ENCODE measurements at places on chromosomes 11 and 22.

GRCh38 chr11:9895006-9895405 lies 231.1 kb downstream of the SWAP70 start:
- DNase-seq: no peak

DNA sequence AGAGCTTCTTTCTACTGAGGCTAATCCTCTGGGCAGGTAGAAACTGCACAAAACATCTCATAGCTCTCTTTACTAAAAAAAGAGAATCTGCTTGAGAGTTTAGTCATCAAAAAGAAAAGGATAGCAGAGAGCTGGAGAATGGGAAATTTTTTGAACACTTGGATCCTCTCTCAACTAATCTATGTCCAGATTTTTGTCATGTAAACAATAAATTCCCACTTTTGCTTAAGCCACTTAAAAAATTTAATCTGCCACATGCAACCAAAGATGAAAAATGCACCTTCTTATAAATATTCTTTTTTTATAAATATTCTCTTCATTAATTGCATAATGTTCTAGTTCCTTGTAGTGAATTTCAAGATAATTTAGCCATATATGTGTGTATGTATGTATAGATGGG lies 10.5 kb downstream of the OR5D16 start:
- no peak for DNase-seq

GRCh38 chr22:45196926-45197605 lies 33.3 kb downstream of the NUP50 start:
- DNase-seq: no peak

DNA sequence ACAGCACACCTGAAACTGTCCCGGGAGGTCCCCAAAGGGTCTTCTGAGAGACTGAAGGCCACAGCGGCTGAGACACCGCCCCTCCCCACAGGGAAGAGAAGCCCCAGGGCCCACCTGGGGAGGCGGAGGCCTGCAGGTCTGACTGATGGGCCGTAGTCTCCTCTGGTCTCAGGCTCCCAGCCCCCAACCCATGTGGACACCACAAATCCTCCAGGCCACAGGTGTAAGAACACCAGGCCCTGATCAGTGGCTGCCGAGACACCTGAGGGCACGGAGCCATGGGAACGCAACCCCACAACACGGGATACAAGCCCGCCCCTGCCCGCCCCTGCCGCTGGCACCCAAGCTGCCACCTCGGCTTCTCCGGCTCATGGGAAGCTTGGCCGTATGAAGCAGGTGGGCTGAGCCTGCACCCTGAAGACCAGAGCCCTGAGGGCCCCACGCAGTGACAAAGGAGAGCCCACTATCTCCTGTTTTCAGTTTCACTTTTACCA lies 46.3 kb downstream of the BRD1 start:
- DNase-seq: no peak

DNA sequence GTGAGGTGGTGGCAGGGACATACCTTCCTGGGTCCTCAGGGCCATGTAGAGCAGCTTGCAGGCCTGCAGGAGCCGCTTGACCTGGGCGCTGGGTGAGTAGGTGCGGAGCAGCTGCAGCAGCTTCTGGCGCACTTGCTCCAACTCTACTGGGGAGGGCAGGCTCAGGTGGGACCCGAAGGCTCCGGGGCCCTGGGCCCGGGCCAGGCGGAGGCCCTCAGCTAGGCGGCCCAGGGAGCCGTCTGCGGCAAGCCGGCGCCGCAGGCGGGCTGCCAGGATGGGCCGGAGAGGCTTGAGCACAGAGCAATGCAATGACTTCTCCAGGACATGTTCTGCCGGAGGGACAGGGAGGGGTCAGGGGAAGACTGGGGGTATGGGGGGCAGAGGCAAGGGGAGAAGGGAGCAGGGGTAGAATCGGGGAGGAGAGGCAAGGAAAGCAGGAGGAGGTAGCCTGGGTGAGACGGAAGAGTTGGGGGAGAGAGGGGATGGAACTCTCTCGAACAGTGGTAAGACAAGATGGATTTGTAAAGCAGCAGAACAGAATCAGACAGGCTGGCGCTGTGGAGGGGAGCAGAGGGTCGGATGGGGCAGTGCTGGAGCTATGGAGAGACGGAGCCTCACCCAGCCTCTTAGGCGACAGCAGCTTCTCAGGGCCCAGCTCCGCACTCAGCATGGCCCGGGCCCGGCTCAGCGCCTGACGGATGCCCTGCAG lies 2.2 kb downstream of the RIN1 start:
- DNase-seq: no peak

DNA sequence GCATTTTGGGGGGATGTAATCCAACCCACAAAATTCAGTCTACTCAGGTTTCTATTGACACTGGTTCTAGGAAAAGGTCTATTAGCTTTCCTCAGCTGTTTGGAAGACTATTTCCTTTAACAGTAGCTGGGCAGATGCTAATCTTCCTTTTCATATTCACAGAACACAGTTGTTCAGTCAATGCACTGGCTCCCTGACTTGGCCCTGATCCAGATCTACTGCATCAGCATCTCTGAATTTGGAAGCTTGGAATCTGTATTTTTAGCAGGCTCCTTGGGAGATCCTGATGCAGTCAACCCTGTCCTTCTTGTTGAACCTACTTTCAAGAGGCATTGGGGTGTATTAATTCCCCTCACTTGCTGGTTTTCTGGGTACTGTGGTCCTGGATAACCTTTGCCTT lies 6.3 kb downstream of the HTATIP2 start:
- DNase-seq: no peak

- no peak for DNase-seq
Observed at GRCh38 chr11:123833095-123833494, 26.9 kb upstream of the OR6M1 start.

DNA sequence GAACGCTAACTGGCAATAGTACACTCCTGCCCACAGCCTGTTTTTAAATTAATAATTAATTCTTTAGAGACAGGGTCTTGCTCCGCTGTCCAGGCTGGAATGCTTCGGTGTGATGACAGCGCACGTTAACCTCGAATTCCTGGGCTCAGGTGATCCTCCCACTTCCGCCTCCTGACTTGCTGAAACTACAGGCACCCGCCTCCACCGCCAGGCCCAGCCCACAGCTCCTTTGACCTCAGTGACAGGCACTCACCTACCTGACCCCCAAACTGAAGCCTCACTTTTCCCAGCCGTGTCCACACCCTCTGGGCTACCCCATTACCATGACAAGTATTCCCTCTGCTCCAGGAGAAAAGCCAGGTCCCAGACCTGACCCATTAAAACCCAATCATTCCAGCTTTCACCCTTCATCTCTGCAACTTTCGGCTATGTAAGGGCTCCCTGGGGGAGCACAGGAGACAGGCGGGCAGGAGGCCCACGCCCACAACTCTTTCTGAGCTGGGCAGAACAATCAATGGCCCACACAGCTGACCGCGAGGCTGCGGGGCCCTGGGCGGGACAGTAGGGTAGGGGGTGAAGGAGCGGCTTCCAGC lies 730 bp downstream of the LMNTD2 start:
- no peak for DNase-seq

GRCh38 chr11:76062733-76063132 lies 143.6 kb downstream of the WNT11 start:
- no peak for DNase-seq

DNA sequence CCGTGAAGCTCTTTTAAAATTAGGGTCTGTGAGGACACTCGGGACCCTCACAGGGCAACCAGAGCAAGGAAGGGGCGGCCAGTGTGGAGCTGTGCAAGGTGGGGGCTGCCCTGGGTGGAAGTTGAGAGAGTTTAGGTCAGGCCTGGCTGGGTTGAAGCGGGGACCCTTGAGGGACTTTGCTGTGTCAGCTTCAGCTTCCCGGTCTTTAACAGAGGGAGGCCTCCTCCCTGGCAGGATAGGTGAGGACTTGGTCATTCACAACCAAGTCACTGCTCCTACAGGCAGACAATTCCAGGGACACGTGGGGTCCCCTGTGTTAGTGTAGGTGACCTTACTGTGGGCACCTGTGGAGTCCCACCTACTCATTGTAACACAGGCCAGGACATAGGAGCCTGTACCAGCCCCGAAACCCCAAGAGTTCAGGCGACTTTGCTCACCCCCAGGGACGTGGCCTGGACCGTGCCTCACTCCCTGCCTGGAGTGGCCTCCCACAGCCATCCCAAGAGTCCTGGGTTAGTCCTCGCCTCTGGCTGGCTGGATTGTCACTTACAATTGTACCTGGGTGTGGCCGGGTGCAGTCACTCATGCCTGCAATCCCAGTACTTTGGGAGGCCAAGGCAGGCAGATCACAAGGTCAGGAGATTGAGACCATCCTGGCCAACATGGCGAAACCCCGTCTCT lies 18.8 kb upstream of the ARHGAP8 start:
- DNase-seq: no peak

DNA sequence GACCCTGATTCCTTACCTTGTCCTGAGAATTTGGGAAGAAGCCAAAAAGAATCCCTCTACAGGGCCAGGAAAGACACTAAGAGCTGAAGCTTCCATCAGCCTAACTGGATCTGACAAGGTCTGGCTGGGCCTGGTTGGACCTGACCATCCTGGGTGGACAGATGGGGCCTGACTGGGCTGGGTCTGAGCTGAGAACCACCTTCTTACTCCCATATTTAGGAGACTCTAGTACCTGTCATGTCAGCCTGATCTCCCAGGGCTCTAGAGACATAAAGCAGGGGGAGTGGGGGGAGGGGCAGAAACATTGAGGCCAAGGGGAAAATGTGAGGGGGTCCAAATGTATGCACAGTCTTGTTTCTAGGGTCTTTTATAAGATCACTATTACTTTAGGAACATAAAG lies 129.9 kb downstream of the BUD13 start:
- DNase-seq: no peak

DNA sequence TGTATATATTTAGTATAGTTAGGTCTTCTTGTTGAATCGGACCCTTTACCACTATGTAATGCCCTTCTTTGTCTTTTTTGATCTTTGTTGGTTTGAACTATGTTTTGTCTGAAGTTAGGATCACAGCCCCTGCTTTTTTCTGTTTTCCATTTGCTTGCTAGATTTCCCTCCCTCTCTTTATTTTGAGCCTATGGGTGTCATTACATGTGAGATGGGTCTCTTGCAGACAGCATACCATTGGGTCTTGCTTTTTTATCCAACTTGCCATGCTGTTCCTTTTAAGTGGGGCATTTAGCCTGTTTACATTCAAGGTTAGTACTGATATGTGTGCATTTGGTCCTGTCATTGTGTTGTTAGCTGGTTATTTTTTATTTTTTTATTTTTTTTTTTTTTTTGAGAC lies 224.6 kb downstream of the INSC start:
- DNase-seq: no peak

- DNase-seq: no peak
Observed at GRCh38 chr22:24066865-24067264, 55.8 kb downstream of the CABIN1 start.

DNA sequence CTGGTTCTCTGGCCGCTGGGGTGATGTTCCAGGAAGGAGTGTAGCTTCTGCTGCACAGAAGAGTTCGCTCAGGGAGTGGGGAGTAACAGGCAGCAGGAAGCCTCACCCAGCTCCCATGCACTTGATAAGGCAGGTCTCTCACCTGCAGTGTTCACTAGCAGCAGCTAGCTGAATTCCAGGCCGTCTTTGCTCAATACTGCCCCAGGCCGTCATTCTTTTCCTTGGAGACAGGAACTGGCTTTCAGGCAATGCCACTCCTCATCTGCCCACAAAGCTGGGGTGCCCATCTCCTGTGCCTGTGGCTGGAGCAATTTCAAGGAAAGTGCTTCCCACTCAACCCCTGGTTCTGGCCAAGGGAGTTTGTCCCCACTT lies 66.1 kb downstream of the ARHGAP42 start:
- no peak for DNase-seq

DNA sequence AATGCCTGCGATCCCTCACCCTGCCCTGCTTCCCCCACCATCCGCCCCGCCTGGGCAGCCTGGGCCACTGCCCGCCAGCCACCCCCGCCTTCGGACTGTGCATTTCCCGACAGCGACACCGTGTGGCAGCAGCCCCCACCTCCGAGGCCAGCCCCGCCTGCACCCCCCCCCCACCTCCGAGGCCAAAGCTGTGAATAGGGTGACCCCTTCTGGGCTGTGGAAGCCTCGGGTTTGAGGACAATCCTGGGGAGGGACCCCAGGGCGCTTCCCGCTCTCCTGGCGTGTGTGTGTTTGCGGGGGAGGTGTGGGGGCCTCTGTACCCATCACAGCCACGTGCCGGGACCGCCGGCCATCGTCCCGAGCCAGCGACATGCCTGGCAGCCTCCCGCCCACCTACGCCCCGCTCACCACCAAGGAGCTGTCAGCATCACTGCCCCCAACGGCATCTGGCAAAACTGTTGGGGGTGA lies 33.8 kb upstream of the PPARA start:
- peak; percentile 78 for DNase-seq

DNA sequence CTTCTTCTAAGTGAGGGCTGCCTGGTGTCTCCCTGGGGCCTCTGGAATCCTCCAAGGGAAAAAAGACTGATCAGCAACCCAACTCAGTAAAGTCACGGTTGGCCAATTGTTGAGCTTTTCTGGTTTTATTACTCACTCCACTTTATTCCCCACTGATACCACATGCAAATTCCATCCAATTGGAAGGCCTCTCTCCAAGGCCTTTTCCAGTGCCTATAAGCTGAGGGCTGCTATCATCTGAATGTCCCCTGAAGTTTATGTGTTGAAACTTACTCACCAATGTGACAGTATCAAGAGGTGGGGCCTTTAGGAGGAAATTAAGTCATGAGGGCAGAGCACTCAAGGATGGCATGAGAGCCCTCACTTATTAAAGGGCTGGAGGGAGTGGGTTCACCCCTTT lies 463.3 kb downstream of the BUD13 start:
- no peak for DNase-seq

DNA sequence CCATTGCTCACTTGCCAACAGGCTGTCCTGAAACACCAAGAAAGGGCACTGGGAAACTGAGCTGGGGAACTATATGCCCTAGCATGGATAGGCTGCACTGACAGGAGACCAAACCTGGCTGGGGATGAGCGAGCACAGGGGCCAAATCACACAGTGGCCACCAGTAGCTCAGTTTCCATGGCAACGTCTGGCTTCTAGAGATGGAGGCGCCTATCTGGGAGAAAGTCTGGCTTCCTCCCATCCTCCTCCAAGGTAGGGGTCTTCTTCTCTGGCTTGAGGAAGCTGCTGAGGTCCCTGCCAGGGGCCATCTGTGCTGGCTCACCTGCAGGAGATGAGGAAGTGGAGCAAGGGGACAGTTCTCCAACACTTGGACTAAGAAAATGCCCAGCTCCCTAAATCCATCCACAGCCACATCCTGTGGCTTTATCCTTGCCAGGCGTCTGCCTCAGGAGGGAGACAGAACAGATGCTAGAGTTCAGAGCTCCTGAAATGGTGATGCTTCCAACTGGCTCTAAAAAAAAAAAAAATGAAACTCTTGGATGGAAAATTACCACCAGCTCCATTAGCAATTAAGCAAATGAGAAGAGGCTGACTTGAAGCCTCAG lies 48.3 kb downstream of the SYT13 start:
- DNase-seq: no peak

- DNase-seq: no peak
Observed at GRCh38 chr11:111523343-111523742, 8.8 kb downstream of the HOATZ start.

DNA sequence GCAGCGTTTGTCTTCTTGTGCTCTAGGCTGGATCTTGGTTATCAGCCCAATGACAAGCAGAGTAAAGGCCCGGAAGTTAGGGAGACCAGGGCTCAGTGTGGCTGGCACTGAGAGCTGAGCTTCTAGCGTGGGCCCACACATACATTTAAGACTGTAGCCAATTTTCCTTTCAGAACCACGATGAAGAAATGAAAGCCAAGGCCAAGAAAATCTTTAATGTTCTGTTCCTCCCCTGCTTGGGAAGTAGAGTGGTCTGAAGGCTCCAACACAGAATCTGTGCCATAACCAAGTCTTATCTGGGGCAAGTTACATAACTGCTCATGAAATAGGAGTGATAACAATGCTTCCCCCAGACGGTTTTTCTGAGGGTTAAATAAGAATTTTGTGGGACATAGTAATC lies 4.7 kb upstream of the ST3GAL4 start:
- no peak for DNase-seq
